ENCODE measurements at places on chromosomes 11 and 22. TPM values are rescaled to one million over a fixed set of nuclear protein-coding genes. Genes with fewer than 3 reads are reported as not detected.

ENTHD1 gene
- not detected for polyA plus RNA-seq

IGSF9B gene
- 23.6 TPM for polyA plus RNA-seq

C1QTNF4 gene
- polyA plus RNA-seq, result 3.9 TPM

SIK3 gene
- polyA plus RNA-seq, result 18.3 TPM

RTN4R gene
- 41.3 TPM for polyA plus RNA-seq

C11orf16 gene
- 0.06 TPM for polyA plus RNA-seq

CECR2 gene
- polyA plus RNA-seq, result 18.3 TPM

RAG2 gene
- not detected for polyA plus RNA-seq

ASRGL1 gene
- 19.9 TPM for polyA plus RNA-seq

OR51B5 gene
- 0.06 TPM for polyA plus RNA-seq

LRRC56 gene
- 1.6 TPM for polyA plus RNA-seq

SHANK2 gene
- 10.1 TPM for polyA plus RNA-seq

TMEM86A gene
- polyA plus RNA-seq, result 2.4 TPM

NFAM1 gene
- polyA plus RNA-seq, result 0.62 TPM

RASSF10 gene
- polyA plus RNA-seq, result 0.99 TPM

GDPD4 gene
- polyA plus RNA-seq, result not detected

CDC42EP2 gene
- polyA plus RNA-seq, result 13.3 TPM

NLRP10 gene
- not detected for polyA plus RNA-seq

LAYN gene
- polyA plus RNA-seq, result 4.5 TPM

SLC22A9 gene
- polyA plus RNA-seq, result not detected

ROBO4 gene
- polyA plus RNA-seq, result not detected

DGCR6 gene
- polyA plus RNA-seq, result 1.7 TPM

KCNE3 gene
- 4.1 TPM for polyA plus RNA-seq

TRIM48 gene
- polyA plus RNA-seq, result not detected

CBLIF gene
- polyA plus RNA-seq, result not detected

PYGM gene
- polyA plus RNA-seq, result 15.2 TPM

TRPM5 gene
- polyA plus RNA-seq, result 0.05 TPM

MIAT gene
- 27.6 TPM for polyA plus RNA-seq

SLC15A3 gene
- 36.4 TPM for polyA plus RNA-seq

SLC7A4 gene
- 0.92 TPM for polyA plus RNA-seq

TAGLN gene
- 140 TPM for polyA plus RNA-seq

TMEM191C gene
- 3.4 TPM for polyA plus RNA-seq

CCDC116 gene
- 0.08 TPM for polyA plus RNA-seq

RFPL2 gene
- polyA plus RNA-seq, result 0.15 TPM

VSTM5 gene
- 0.42 TPM for polyA plus RNA-seq

MUC5AC gene
- not detected for polyA plus RNA-seq

OR52I1 gene
- not detected for polyA plus RNA-seq

IFT27 gene
- 43.9 TPM for polyA plus RNA-seq

IRAG1 gene
- polyA plus RNA-seq, result 1.8 TPM

TMA7B gene
- not detected for polyA plus RNA-seq

LSP1 gene
- polyA plus RNA-seq, result 0.03 TPM

LDHAL6A gene
- polyA plus RNA-seq, result not detected

ALDH3B1 gene
- polyA plus RNA-seq, result 0.47 TPM

NDUFS3 gene
- 201 TPM for polyA plus RNA-seq

OR52I2 gene
- polyA plus RNA-seq, result not detected

PRR33 gene
- 0.02 TPM for polyA plus RNA-seq

CALCA gene
- 0.73 TPM for polyA plus RNA-seq

SC5D gene
- 44.7 TPM for polyA plus RNA-seq

OR6A2 gene
- 0.14 TPM for polyA plus RNA-seq
